ENCODE measurements at places on chromosomes 3 and 15.
A peak's percentile ranks its signal among the peaks of the same experiment; 100 is the strongest.

DNA sequence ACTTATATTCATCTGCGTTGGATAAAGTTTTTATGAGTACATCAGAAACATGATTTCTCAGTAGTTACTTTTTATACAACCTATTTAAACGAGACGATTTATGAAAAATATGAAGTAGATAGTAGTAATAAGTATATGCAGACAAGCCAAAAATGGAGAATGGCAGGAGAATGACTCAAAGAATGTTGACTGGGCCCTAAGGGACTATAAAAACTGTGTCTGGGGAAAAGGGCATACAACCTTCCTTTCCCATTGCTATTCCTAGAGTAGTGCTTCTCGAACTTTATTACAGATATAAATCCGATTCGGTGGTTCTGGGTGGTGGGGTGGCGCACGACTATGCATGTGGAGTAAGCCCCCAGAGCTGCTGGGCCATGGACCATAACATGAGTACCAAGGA, 558.5 kb downstream of the FOXP1 start:
- DNase-seq = no peak

DNA sequence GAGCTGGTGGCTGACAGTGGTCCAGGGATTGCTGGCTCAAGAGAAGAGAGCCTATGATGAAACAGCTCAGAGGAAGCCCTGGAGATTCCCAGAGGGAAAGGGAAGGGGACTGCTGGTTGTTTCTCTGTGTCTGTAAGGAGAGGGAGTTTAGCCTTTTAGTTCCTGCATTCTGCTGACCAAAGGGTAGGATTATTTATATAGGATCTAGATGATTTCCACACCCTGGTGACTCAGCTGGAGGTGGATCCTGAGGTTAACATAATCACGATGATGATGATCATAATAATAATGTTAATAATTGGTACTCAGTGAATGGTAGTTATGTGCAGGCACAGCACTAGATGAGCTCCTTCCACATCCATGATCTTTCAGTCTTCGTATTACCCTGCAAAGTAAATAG, 144.9 kb downstream of the EPHB1 start:
- DNase-seq = no peak

DNA sequence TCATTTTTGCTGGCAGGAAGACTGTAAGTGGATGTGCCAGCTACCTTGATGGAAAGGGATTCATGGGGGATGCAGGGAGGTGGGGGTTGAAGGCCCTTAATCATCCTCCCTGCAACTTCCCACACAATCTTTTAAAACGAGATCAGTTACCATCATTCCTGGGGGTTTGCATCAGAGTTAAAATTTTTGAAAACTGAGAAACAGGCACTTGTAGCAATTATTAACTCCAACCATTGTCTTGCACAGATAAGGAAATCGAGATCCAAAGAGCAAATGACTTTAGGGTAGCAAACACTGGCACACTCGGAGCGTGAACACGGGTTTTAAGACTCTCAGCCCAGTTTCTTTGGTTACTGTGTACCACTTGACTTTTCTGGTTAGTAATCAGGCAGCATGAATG, 41.9 kb downstream of the GPD1L start:
- no peak for DNase-seq

GRCh38 chr15:44087578-44088465, 107.2 kb downstream of the FRMD5 start:
- DNase-seq = peak; percentile 50

- no peak for DNase-seq
Measured at GRCh38 chr15:101093958-101094357, 157.9 kb downstream of the CHSY1 start.

GRCh38 chr15:31235311-31236183, 91.1 kb upstream of the KLF13 start:
- no peak for DNase-seq

- DNase-seq = no peak
Measured at GRCh38 chr15:100033140-100033857, 300.1 kb upstream of the LYSMD4 start.

DNA sequence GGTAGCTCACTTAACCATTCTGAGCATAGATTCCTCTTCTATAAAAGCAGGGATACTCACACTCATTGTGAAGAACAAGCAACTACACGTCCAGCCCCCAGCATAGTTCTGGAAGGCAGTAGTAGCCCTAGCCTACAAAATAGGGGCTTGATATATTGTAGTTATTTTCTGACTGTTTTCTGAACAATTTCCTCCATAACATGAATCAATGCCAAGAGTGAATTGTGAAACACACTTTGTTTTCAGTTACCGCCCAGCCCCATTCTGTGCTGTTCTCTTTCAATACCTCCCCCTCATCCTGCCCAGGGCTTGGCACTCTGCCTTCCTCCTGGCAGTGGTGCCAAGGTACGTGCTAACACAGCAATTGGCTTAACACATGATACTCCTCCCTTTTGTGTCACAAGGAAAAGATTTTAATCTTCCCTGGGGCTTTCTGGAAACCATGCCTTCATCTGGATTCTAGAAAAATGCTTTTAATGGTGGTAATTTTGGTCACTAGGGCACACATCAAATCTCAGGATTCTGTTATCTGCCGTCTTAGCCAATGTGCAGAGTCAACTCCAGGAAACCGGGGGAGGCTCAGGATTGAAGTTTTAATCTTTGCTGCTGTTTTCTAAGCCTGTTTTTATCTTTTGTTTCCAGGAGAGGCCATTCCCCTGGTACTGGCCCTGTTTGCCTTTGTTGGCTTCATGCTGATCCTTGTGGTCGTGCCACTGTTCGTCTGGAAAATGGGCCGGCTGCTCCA, 37.2 kb downstream of the IL20RB start:
- DNase-seq = peak; percentile 96

DNA sequence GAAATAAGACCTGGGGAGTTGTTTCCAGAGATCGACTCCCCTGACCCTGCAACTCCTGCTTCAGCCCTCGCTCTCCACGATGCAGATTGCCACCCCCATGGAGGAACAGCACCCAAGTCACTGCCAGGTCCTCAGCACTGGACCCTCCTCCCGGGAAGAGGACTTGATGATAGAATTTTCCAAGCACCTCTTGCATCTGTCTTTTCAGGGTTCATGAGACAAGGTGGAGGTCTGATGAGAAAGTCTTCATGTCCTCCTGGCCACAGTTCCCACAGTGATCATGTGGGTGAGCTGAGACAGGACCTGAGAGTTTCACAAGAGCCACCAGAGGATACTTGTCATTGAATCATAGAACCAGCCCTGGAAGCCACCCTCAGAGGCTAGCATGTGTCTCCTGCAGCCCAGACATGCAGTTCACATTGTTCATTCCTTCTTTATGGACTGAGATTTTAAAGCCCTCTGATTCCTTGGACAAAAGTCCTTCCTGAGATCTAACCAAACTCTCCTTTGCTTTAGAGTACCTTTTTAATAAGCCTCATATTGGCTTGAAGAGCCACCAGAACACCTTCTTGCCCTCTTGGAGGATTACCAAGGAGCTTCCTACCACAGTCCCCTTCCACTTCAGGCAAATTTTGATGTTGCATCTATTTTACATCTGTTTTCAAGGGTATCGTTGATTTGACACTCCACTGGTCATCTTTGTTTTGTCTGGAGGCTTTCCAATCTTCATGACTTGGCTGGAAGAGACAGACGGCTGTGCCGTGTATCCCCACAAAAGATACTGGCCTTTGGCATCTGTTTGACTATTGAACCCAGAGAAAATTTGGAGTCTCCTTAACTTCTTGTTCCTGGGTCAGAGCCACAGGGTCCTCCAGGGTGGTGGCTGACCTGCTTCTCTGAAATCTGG, 224.8 kb upstream of the BHLHE40 start:
- DNase-seq = no peak

Data from keratinocyte (primary cell).